ENCODE measurements at places on chromosomes 3 and 15.

DNA sequence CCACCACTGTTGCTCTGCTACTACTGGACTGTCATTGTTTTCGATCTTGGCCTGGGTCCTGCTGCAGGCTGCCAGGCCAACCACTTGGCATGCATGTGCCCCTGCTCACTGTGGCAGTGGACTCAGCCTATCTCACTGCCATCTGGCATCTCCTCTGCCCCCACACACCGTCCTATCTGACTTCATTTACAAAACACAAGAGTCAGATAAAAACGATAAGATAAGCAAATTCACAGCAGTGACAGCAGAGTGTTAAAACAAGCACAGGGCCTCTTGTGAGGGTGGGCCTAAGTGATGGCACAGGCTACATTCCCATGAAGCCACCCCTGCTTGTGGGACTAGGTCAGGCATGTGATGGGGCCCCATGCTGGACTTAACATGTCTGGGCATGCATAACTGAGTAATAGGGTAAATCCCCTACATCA lies 68.1 kb downstream of the CRYGS start:
- no peak for DNase-seq

DNA sequence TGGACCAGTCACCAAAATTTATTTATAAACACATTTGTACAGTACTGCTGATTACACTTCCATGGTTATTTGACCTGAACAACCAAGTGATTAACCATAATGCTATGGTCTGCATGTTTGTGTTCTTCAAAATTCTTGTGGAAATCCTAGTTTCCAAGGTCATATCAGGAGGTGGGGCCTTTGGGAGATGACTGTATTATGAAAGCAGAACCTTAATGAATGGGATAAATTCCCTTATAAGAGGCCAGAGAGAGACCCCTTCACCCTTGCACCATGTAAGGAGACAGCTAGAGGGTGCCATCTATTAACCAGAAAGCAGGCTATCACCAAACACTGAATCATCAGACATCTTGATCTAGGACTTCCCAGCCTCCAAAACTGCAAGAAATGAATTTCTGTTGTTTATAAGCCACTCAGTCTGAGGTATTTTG lies 1.9 kb downstream of the SCAPER start:
- no peak for DNase-seq

DNA sequence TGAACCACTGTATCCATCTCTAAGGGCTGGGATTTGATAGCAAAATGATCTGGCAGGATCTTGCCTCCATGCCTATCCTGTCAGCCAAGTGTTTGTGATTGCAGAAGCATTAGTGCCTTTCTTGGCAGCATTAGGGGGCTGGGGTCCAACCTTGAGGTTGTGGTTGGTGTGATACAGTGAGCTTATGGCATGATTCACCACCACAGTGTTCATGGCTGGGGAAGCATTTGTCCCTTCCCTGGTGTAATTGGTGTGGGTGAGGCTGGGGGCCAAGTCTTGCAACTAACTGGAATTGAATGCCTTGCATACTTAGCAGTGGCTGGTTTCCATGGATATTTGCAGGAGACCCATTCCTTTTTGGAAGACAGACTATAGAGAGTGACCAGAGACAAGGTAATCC lies 271.0 kb upstream of the TBL1XR1 start:
- DNase-seq, result no peak

GRCh38 chr3:47344971-47345370 lies 35.9 kb upstream of the PTPN23 start:
- no peak for DNase-seq

GRCh38 chr15:62209821-62210220 lies 44.7 kb upstream of the C2CD4B start:
- no peak for DNase-seq

GRCh38 chr3:156465194-156465593 lies 89.7 kb downstream of the SSR3 start:
- DNase-seq, result no peak

- DNase-seq, result no peak
These were observed 50.2 kb downstream of the ANXA2 start for GRCh38 chr15:60347480-60348049.

DNA sequence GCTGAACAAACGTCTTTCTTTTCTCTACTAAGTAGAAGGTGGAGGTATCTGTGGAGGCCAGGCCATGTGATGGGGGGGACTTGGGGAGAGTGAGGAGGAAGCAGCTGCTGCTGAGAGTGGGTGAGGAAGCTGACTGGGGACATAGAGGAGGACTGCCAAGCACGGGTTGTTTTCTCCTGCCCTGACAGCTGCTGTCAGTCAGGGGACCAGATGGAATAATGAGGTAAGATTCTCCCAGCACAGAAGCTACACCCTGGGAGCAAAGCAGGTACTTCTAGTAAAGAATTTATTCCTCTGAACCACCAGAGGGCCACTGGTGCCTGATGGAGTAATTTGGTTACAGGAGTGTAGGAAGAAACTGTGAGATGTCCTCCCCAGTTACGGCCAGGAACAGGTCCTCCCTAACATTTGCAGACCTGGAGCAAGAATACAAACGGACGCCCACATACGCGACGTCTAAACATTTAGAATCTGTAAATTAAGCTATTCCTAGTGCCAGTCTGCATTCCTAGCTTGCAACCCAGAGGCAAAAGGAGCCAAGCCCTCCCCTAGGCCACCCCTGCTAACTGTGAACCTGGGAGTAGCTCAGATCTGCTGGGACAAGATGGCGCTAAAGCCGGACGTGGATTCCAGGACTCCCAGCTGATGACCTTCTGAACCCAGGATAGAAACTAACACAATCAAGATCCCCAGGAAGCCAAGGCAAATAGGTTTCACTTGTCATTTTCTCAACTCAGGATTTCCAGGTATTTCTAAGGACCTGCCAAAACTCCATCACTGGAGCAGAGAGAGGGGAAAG lies 14.8 kb downstream of the CRYGS start:
- no peak for DNase-seq

DNA sequence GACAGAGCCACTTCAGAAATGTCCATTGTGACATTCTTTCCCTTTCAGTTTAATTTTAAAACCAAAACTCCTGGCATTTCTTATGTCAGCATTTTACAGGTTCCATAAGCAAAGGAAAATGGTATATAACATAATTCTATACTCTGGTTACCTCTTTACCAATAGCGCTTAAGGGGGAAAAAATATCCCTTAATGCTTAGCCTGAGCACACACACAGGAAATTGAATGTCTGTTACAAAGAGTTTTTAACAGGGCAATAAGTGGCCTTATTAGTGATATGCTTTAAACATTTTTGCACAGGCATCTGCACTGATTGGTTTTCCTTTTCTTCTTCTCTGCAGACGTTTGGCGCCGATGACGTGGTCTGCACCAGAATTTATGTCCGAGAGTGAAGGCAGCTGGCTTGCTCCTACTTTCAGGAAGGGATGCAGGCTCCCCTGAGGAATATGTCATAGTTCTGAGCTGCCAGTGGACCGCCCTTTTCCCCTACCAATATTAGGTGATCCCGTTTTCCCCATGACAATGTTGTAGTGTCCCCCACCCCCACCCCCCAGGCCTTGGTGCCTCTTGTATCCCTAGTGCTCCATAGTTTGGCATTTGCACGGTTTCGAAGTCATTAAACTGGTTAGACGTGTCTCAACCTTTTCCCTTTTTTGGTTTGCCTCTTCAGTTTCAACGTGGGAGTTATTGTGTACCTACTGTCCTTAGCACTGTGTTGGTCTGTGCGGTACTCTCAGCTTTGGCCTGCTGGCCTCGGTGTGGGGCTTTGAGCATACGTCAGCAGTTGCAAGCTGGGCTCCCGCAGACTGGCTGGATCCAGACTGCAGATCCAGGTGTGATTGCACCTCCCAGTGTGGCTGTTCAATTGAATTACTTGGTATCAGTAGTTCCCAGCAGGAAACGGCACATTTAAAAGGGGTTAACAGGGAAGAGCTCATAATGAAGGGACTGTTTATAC lies 7.7 kb downstream of the CRABP1 start:
- no peak for DNase-seq

- DNase-seq, result no peak
These were observed 535 bp downstream of the C2CD4B start for GRCh38 chr15:62164396-62165103.

- no peak for DNase-seq
These were observed 4.6 kb downstream of the ATP13A3 start for GRCh38 chr3:194482196-194482593.

- no peak for DNase-seq
These were observed 3.6 kb upstream of the C3orf85 start for GRCh38 chr3:109132801-109133473.

DNA sequence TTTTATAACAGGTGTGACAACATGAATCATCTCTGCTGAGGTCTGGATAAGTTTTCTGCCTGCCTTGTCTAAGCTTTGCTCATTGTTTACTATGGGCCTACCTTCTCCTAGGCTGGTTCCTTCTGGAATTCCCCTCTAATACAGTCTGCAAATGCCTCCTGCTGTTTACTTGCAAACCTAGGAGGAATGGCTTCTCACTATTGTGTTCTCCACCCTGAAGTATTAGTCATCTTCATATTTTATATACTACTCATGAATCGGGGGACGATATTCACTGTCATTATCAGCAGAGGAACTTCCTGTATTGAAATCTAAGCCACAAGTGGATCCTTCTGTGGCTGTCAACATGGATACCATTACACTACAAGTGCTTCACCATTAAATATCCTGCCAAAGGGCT lies 154.8 kb downstream of the PLCL2 start:
- DNase-seq, result no peak
